Transverse colon (tissue), 4 donors: ENCODE measurements at places on chromosomes 13 and 19. TPM values are rescaled to one million over a fixed set of nuclear protein-coding genes. Genes with fewer than 3 reads are reported as not detected.

The FAM174C gene
- total RNA-seq, result 72.5 TPM

The TTC9B gene
- not detected for total RNA-seq

DNA sequence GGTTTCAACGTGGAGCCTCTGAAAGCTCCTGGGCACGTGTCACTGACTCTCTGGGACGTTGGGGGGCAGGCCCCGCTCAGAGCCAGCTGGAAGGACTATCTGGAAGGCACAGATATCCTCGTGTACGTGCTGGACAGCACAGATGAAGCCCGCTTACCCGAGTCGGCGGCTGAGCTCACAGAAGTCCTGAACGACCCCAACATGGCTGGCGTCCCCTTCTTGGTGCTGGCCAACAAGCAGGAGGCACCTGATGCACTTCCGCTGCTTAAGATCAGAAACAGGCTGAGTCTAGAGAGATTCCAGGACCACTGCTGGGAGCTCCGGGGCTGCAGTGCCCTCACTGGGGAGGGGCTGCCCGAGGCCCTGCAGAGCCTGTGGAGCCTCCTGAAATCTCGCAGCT, 2.3 kb downstream of the ARL11 start:
- no peak for DNase-seq

The ADGRE3 gene
- not detected for total RNA-seq

The EPSTI1 gene
- total RNA-seq, result 145 TPM

DNA sequence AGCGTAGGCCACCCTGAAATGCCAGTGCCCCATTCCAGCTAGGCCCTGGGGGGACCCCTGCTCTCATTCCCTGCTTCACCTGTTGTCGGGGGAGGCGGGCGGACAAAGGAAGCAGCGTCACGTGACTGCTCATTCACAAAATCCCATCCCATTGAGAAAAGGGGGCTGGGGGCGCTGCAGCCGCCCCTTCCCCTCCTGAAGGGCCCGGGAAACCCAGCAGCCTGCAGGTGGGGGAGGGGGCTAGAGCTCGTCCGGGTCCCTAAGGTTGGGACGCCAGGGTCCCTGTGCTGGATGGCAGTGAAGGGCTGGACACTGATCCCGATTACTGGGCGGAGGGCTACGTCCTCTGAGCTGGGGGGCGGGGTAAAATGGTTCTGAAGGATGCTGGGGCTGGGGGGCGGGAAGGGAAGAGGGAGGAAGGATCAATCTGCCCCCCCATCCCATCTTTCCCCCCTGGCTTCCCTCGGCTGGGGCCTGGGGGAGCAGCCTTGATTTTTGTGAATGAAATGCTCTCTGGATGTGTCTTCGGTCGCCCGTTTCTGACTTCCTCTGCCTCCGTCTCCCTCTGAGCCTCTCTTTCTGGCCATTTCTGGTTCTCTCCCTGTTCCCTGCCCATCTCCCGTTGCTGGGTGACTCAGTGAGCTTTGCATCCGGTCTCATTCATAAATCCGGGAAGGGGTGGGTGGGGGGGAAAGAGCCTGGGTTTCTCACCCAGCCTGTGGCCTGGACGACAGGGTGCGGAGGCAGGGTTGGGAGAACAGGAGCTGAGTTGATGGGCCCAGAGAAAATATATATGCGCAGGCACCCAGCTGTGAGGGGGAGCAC, 816 bp downstream of the SPRED3 start:
- DNase-seq, result no peak

DNA sequence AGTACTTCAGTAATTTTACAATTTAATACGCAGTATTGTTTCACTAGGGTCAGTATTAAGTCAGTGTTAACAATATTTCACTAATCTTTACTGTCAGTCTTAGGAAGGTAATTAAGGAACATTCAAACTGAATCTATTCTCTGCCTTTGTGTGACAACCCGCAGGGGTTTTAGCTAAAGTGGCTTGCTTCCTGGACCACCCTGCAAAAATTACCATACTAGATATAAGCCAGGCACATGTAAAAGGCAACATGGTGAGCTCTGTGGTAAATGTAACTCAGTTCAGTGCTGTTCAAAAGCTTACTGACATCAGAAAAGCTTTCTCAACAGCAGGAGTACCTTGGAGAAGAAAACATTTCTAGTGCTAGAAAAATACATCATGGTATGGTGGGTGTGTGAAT, 116.7 kb downstream of the FREM2 start:
- no peak for DNase-seq

GRCh38 chr13:57056601-57057180, 84.0 kb upstream of the PRR20A start:
- no peak for DNase-seq

DNA sequence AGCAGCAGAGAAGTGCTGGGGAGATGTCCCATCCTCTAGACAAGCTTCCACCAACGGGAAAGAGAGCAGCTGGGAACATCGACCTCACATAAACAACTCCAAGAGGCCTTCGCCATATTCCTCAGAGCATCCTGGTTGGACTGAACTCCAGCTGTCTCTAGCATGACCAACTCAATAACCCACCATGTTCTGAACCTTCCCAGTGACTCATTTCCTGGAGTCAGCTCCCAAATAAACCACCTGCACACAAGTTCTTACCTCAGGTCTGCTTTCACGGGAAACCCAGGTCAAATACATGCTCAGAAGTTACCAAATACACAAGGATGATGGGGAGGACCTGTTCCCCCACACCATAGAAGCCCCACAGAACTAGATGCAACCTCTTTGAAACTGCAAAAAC, 878.5 kb downstream of the UQCRFS1 start:
- no peak for DNase-seq

DNA sequence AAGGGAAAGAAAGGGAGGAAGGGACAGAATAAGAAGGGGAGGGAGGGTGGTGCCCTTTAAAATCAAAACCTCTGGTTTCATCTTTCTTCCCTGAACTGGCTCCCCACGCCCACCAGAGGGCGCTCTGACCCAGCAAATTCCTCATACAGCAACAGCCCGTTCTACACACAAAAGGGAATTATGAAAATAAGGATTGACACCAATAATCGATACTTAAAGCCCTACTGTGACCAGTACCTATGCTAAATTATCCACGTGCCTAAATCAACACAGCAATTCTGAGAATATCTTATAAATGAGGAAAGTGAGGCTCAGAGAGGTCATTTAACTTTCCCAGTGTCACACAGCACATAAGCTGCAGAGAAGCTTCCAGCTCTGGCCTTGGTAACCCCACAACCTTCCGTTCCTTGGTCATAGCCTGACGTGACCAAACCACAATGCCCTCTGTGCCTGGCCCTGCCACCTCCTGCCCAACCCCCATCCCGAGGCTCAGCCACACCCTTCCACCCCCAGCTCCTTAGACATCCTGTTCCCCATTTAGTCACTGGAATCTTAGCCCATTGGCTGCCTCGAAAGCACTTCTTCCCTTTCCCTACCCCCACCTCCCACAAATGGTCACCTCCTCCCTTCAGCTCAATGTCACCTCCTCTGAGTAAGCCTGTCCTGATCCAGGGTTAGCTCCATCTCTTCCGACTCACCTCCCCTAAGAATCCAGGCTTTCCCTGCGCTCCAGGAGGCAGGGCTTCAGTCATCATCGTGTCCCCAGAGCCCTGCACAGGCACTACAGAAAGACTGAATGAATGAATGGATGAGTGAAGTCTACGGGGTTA, 34.2 kb upstream of the PNMA8B start:
- peak; percentile 70 for DNase-seq

DNA sequence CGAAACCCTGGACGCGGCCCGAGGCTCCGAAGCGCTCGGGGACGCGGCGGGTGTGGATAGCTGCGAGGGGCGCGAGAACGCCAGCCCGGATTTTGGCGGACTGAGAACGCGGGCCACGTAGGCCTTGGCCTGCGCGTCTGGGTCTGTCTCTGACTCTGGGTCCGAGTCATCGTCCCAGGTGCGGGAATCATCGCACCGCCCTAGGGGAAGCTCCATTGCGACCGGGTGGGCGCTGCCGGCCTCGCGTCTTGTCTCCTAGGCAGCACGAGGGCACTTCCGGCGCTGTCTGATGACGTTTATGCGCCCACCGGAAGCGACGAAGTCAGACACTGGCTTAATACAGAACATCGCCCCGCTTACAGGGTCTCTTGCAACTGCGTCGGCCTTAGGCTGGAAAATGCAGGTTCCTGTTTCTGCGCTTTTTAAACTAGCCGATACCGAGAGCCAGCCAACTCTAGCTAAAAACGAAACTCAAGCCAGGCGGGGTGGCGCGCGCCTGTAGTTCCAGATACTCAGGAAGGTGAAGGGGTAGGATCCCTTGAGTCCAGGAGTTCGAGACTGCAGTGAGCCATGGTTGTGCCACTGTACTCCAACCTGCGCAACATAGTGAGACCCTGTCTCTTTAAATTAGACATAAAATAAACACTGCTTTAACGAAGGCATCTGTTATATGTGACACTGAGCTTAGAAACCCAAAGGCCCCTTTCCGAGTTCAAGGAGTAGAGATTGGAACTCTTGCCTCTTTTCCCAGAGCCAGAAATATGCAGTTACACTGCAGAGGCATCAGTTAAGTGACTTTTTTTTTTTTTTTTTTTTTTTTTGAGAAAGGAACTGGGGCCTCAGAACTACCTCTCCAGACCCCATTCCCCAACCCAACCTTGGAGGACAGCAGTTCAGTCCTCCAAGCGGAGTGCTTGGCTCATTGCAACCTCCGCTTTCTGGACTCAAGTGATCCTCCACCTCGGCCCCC, at the start of gene FBXW9:
TSS of gene FBXW9 (minus strand) at position 266 of the 970 bp plus-strand sequence. CDS start at position 216, 50 bp downstream.
- peak; percentile 97 for DNase-seq

- DNase-seq, result no peak
These were observed 64.9 kb downstream of the KL start for GRCh38 chr13:33080972-33081590.

The CAMSAP3 gene
- 114 TPM for total RNA-seq

GRCh38 chr19:13228561-13228960, 78.3 kb downstream of the IER2 start:
- no peak for DNase-seq

DNA sequence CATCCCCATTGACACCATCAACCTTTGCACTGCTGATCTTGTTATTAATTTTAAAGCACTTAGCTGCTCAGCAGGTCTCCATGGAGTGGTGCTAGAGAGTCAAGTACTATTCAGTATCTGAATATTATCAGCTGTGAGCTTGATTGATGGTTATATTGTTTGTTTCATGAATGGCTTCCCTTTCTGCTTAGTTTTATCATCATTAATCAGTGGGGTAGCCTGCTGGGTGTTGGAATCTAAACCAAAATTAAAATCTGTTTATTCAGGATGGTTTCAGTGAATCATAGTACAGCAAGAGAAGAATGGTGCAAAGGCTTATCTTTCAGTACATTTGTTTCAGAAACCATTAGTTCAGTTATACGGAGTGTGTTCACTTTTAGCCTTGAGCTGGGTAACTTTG, 42.5 kb upstream of the SCEL start:
- DNase-seq, result no peak

The VSIG10L gene
- total RNA-seq, result 2.2 TPM
